DMS153 (cell line): ENCODE measurements at places on chromosomes 16 and 17.
A peak's percentile ranks its signal among the peaks of the same experiment; 100 is the strongest.

DNA sequence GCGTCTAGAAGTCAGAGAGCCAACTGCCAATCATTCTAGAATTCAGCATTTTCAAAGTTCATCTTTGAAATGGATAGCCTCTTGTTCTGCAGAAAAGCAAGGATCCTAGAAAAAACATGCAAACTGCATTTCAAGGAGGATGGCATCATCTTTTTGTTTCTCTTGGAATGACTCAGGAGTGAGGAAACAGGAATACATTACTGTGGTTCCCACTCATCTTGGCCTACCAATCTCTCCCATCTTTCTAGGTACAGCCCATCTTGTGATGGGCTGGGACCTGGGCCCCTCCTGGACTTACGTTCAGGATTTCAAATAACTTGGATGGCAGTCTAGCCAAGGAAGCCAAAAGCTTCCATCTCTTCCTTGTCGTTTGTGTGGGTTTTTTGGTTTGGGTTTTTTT lies 363.4 kb downstream of the CDH13 start:
- no peak for DNase-seq

- peak; percentile 20 for DNase-seq
These were observed 5.4 kb downstream of the NAT9 start for GRCh38 chr17:74770498-74771318.

DNA sequence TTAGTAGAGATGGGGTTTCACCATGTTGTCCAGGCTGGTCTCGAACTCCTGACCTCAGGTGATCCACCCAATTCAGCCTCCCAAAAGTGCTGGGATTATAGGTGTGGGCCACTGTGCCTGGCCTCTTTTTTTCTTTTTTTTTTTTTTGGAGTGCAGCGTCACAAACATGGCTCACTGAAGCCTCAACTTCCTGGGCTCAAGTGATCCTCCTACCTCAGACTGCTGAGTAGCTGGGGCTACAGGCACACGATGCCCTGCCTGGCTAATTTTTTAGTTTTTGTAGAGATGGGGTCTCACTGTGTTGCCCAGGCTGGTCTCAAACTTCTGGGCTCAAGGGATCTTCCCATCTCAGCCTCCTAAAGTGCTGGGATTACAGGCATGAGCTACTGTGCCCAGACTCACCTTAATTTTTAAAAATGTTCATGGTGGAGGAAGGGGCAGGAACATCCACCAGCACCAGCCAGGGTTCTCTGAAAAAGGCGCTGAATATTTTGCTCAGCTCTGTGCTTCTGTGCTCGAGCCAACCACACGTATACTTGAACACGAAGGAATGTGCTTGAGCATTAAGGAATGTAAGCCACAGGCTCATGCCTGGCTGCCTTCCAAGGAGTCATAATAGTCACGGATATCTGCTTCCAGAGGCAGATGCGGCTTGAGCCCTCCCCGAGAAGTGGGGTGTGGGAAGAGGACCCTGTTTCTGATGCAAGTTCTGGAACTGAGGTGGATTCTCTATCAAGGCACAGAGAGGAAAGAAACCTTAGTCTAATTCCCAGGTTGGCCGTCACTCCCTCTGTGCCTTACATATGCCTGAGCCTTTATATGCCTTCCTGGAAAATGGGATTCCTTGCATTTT lies 65.5 kb upstream of the CREBBP start:
- no peak for DNase-seq

DNA sequence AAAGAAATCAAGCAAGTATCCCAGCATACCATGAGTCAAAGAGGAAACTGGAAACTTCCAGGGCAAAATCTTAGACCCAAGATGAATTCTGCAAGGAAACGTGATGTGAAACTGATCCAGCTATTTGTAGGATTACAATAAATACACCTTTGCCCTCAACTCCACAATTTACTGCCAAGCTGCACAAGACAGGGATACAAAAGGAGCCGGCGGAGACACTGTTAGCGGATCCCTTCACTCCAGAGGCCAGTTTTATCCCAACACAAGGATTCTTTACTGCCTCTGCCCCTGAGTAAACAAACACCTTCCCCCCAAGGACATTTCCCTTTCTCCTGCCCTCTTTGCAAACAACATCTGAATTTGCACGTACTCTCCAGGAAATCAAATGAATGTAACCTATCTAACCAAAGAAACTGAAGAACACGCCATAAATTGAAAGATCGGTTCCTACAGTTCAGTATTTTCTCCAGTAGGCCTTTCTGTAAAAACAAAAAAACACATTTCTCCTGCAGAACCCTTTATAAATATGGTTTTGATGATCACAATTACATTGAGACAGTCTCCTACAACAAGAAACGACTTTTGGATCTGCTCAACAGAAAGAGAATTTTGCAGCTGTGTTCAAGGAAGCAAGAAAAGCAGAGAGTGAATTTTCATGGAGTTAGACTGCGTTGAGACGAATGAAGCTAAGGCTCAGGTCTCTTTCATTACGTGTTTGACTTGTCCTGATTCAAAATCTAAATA lies 1.4 kb upstream of the CBX2 start:
- DNase-seq: peak; percentile 33

GRCh38 chr17:75548813-75549212 lies 23.3 kb downstream of the LLGL2 start:
- no peak for DNase-seq

DNA sequence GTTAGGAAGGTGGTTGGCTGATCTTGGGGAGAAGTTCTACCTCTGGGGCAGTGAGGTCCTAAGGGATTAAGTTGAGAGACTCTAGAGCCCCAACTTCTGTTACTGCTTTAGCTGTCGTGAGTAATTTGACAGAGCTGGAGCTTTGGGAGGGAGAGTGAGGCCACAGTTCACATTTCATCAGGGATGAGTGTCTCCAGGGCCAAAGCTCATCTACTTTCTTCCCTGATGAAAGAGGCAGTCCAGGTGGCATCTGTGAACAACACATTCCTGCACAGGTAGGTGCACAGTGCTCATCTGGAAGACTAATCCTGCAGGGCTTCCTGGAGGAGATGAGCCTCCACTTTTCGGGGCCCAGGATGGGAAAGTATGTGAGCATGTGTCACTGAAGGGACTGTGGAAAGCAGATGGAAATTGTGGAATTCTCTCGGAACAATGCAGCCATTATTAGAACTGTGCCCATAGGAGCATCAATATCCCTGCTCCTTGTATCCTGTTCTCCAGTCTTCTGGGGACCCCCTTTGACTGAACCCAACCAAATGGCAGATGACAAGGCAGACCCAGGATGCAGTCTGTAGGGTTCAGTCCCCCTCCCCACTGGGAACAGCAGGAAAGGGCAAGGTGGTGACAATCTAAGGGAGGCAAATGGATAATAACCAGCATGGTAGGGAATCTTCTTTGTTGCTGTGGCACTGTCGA lies 9.0 kb downstream of the DYNLL2 start:
- DNase-seq: no peak

DNA sequence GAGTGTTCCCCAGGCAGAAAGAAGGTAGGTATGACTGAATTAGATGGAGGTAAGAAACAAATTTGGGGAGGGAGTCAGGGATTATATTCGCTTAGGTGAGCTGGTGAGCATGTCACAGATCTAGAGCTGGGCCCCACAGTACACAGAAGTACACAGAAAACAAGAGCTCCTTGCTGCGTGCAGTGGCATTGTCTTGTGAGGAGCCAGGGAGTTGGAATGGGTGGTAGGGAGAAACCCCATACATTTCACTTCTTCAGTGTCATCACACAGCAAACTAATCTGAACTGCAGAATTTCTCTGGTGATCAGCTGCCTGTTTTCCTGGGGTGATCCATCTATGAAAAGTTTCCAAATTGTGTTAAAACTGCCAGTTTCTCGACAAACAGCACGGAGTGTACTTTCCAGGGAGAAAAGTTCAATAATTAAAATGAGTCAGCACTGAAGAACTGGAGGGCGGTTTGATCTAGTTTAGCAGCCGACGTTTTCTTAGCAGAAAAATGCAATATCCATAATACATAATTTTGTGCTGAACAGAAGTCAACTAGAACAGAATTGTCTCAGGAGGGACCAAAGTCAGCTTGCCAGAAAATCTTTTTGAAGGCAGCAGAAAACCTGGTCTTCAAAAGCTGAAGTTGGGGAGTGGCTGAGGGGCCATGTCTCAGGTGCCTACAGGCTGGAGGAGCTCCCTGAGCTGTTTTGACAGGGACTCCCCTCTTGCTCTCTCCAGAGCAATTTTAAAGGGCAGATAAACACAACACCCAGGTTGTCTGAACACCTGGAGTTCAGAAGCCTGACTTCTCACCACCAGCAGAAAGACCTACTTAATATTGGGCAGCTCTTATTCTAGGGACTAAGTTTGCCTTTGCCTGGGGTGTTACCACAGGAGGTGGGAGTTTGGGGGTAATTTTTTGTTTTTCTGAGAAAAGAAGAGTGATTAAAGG lies 448.6 kb downstream of the CA10 start:
- no peak for DNase-seq

DNA sequence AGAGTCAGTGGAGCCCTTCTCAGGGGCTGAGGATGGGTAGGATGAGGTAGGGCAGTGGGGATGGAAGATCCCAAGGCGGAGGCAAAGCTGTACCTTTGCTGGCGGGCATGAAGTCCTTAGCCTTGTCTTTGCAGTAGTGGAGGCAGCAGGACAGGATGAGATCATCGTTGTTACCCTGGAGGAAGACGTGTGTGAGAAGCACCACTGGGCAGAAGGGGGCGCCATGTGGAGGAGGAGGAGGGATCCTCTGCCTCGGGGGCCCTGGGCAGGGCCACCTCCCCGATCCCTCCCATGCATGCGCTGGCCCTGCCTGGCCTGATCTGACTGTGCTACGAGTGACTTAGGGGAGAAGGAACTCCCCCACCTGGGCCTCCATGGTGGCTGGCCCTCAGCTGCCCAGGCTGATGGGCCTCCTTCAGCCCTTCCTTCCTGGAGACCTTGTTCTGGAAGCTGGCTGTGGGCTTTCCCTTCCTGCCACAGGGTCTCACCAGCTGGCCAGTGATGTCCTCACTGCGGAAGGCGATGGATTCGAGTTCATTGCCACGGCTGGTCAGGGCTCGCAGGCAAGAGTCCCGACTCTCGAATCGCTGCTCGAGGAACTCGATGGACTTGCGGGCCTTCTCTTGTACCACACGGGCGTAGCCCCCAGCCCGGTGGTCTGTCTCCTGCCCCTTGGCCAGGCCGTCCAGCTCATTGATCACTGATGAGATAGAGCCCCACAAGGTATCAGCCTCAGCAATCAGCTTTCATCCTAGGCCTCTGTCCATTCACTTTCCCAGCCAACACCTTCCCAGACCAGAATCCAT lies 10.3 kb downstream of the HIC1 start:
- no peak for DNase-seq

DNA sequence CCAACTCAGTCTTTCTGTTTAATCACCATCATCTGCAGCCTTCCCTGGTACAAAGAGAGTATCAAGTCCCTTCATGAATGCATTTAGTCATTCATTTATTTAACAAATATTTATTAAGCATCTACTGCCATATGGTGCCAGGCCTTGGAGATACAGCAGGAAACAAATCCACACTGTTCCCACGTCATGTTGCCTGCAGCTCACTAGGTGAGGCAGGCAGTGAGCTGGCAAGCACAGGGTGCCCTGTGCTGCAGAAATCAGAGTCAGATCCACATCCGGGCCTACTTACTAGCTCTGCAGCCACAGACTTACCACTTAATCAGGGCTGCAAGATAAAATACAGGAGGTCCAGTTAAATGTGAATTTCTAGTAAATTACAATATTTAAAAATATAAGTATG lies 38.5 kb upstream of the CES5A start:
- peak; percentile 9 for DNase-seq

DNA sequence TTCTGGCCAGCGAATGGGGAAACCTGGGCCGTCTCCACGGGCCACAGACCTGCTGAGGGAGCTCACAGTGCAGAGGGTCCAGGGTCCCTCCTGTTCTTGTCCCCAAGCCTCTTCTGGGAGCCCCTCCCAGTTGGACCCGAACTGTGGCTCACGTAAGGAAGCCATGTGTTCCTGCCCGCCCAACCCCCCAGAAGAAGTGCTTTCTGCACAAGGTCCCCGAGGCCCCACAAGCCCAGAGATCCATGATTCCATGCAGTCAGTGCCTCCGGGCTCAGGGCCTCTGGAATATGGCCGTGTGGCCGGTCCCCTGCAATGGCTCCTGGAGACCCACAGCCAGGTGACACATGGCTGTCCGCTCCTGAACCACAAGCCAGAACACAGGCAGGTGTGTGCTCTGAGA lies 272.4 kb downstream of the C16orf95 start:
- no peak for DNase-seq

DNA sequence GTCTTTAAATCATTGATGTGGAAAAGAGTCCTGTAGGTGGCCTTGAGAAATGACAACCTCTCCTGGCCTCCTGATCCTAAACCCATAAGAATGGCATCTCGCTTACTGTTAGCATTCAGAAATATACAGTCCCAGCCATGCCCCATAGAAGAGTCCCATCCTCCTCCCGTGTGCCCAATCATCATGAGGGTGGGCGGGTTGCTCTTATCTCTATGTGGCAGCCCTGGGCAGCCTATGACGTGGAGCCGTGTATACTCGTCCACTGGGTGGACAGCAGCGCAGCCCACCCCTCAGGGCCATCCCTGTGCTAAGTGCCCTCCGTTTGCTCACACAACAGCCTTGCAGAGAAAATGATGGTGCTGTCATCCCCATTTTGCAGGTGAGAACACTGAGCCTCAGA lies 105.3 kb downstream of the AMFR start:
- DNase-seq: no peak

DNA sequence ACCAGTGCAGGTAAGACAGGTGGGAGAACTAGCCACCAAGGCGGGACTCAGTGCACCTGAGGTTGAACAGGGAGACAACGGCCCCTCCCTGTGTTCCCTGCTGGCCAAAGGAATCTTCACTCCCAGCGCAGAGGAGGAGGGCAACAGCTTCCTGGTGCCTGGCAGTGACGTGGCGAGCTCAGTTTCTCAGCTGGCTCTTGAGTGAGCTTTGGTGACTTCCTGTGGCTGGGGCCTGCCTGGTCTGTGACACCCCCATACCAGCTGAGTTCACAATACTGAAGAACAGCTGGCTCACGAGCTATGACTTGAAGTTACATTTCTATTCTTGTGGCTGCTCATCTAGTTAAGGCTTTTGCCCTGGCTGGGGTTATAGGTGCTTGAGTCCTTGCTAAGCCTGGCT lies 26.1 kb downstream of the WNT9B start:
- DNase-seq: no peak

DNA sequence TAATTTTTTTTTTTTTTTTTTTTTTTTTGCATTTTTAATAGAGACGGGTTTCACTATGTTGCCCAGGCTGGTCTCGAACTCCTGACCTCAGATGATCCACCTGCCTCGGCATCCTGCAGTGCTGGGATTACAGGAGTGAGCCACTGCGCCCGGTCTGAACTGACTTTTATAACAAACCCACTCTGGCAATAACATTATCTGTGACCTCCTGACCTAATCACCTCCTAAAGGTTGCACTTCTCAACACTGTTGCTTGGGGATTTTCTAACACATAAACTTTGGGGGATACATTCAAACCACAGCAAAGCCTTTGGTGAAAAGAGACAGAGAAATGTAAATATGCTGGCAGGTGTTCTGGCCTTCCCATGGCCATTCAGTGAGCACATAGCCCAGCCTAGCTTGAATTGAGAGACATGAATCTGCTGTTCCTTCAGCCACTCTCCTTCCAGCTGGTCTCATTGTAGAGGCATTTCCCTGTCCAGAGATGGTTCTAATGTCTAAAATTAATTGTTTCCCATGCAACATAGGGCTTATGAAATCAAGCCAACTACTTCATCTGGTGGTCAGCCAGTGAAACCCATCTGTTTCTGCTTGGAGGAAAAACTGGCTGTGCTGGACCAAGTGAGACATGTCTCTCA lies 28.3 kb downstream of the LYRM1 start:
- no peak for DNase-seq
